ENCODE measurements at places on chromosomes 6 and 20.

- no peak for DNase-seq
These were observed 114.5 kb downstream of the RALGAPA2 start for GRCh38 chr20:20597966-20598365.

- DNase-seq, result no peak
These were observed 11.4 kb upstream of the PBOV1 start for GRCh38 chr6:138229663-138230179.

- no peak for DNase-seq
These were observed 44.9 kb downstream of the PRND start for GRCh38 chr20:4766631-4767030.

DNA sequence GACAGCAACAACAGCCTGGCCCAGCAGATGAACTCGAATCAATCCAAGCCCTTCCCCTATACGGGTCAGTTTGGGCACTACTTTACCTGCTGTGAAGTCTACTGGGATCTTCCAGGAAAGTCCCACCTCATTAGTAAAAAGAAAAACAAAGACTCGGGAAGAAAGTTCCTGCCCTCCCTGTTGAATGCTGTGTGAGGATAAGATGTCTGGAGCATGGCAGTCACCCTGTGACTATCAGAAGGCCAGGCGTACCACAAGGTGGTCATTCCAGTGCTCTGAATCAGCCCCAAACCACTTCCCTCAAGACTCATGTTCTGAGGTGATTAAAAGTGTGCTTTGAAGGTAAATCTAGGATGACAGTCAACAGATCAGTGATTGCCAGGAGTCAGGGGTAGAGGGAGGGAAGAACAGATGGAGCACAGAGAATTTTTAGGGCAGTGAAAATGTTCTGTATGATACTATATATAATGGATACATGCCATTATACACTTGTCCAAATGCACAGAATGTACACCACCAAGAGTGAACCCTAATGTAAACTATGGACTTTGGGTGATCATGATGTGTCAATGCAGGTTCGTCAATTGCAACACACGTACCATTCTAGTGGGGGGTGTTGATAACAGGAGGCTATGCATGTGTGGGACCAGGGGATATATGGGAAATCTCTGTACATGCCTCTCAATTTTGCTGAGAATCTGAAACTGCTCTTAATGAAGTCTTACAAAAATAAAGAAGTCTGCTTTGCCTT is 14.7 kb downstream of the FKBP1A start:
- DNase-seq, result peak; percentile 42

GRCh38 chr6:51885957-51886356 is 201.5 kb downstream of the PKHD1 start:
- no peak for DNase-seq

DNA sequence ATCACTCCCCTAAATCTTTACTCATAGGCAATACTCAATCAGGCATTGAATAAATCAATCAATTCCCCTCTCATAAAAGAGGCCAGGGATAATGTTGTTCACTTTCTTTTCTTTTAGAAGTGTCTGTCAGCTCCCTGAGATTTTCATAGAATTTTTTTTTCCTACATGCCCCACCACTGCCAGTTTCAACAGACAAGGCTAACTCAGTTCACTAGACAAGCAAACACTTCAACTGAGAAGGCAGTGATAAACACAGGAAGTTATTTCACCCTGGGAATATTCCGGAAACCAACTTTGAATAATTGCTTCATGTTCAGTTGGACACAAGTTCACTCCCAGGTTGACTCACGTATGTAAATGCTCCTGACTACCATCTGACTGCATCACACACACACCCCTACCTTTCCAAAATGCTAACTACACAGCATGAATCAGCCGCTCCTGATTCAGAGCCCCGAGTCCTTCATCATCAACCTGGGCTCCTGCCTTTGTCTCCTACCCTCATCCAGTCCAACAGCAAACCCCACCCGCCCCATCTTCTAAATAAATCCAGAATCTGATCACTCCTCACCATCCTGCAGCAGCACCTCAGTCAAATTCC is 143.9 kb downstream of the BCAS1 start:
- peak; percentile 57 for DNase-seq

DNA sequence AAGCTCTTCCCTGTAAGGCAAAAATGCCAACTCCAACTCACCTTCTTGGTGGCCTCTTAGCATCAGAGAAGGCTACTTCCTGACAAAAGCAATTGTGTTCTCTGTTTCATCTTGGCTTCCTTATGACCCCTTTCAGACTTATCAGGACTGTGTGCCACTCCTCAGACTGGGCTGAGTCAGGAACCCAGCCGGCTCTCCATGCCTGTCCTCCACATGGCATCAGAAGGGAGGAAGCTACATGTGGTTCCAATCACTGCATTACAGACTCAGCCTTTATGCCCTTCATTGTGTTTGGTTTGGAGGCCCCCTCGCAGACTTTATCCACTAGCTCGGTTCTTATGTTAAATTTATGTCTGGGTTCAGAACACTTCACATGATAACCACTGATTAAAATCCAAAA is 142.5 kb downstream of the SLC24A3 start:
- DNase-seq, result no peak

DNA sequence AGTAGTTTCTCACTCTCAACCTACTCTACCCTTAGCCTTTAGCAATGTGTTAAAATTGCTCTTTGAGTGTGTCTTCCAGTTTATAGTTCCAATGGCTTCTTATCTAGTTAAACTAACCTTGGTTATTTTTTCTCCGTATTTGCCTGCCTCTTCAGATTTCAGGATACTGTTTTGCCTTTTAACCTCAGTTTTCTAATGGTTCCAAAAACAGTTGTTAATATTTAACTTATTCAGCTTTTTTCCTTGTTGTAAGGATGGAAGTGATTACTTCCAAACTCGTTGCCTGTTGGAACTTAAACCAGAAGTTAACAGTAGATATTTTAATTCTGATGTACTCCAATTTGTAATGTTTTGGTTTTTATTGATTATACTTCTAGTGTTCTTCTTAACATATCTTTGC is 1574.9 kb downstream of the HACE1 start:
- no peak for DNase-seq

GRCh38 chr20:24100370-24101011 is 111.9 kb upstream of the GGTLC1 start:
- peak; percentile 64 for DNase-seq

DNA sequence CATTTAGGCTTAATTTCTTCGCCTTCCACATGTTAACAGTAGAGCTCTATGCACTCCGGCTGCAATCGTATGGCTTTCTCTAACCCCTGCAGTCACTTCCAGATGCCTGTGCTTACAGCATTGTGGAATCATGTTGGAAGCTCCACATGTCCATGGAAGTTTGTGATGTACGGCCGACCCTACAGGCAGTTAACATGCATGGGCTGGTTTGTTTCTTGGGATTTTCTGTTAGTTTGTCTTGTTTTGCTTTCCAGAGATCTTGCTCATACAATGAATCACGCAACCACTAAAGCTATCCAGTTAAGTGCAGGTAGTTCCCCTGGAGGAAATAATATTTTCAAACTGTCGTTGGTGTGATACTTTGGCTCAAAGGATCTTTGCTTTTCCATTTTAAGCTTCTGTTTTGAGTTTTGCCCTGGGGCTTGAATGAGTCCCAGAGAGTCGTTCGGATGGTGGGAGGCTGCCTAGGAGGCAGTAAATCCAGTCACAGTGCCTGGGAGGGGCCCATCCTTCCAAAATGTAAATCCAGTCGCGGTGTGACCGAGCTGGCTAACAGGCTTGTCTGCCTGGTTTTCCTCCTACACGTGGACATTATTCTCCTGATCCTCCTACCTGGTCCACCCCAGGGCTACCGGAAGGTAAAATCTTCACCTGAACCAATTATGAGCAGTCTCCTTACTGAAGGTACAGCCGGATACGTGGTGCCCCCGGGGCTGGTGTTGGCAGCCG is 225.9 kb downstream of the SMOC2 start:
- no peak for DNase-seq

DNA sequence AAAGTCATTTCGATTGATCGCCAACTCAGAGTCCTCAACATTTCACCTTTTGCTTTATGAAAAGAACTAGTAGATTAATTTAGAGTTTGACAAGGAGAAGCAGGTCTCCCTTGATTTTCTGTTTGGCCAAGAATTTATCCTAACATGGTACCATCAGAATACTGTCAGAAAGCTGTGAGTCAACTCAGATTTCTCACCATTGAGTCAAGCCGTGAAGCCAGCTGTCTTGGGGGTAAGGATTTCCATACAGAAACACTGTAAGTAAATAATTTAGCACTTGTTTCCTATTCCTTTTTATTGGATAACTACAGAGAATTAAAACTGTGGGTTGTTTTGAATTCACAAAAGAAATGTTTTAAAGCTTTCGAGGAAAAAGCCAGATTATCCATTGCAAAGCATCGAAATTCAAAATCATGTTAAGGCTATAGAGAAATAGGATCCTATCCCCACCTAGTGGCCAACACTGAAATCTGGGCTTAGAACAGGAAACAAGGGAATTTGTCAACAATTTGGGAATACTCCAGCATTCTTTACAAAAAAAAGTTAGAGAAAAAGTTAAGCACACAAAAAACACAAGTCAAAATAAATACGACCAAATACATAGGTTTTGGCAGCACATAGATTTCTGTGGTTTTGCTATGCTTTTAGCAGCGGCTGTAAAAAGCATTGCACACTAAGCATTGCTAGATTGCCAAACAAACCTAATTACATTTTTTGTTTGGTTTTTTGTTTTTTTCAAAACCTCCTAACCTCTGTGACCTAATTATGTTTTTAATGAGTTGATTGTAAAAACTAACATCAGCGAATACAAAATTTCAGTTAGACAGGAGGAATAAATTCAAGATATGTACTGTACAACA is 44.2 kb downstream of the COL11A2 start:
- DNase-seq, result no peak

- DNase-seq, result no peak
These were observed 180.0 kb upstream of the RREB1 start for GRCh38 chr6:6927521-6928361.

DNA sequence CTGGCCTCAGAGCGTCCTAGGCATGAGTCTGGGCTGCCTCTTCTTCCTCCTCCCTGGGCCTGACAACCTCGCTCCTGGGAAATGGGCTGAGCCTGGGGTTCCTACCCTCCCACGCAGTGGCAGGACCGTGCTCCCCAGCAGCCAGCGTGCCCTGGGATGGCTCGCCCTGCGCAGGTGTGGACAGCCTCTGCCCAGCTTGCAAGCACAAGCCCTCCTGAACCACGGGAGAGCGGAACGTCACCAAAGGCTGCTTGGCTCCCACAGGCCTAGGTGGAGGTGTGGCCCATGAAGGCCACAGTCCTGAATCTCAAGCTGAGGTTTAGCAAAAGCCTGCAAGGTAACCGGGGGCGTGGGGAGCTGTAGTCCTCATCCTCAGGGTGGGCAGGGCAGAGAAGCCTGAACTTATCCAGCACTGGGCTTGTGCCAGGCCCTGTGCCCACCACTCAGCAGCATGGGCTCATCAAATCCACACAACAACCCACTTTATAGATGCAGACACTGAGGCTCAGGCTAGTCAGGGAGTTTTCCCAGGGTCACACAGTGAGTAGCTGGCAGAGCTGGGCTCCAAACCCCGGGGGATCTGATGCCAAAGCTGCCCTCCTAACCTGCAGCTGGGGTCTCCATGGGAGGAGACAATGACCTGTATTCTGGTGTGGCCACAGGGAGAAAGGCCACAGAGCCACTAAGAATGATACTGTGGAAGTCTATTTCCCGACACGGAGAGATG is 25.3 kb downstream of the RBM38 start:
- DNase-seq, result no peak

DNA sequence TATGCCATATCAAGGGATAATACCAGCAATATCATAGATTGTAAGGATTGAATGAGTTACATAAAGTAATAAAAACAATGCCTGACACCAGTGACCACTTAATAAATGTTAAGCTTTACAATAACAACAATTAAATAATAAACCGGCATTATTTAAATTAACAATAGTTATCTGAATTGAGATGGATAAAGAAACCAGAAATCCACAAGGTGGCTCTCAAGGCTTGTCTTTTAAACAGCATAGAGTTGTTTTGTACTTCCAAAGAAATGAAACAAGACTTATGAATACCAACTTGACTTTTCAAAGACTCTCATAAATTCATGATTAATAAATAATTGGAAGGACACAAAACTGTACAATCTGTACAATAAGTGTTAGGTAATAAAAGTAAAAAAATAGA is 203.1 kb downstream of the ASCC3 start:
- DNase-seq, result no peak

- DNase-seq, result no peak
These were observed 76.3 kb upstream of the SIRPA start for GRCh38 chr20:1818895-1819294.

DNA sequence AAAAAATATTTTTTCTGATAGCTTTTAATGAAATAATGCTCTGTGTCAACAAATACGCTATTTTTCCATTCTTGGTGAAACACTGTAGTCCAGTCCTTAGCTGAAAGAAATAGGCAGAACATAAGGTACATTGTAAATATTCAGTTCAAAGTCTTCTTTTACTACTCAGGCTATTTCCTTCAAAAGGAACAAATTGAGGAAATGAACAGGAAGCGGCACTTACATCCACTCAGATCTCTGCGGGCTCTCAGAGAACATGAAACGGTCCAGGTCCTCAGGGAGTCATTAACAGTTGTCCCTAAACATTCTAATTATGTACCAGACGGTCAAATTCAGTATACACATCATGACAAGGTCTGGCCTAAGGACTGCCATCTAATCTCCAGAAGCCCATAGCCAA is 212.6 kb downstream of the KIF16B start:
- no peak for DNase-seq

DNA sequence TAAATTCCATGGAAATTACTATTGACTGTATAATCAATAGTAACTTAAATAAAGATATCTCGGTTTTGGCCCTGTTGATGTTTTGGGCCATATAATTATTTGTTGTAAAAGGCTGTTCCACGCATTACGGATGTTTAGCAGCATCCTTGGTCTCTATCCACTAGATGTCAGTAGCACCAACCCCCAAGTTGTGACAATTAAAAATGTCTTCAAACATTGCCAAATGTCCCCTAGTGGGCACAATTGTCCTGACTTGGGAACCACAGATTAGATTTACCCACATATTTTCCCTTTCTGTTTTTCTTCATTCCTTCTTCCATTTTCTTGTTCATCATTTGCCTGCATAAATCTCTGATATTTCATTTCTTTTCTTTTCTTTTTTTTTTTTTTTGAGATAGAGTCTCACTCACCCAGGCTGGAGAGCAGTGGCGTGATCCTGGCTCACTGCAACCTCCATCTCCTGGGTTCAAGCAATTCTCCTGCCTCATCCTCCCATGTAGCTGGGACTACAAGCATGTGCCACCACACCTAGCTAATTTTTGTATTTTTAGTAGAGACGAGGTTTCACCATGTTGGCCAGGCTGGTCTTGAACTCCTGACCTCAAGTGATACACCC is 13.6 kb upstream of the WFDC8 start:
- peak; percentile 39 for DNase-seq

DNA sequence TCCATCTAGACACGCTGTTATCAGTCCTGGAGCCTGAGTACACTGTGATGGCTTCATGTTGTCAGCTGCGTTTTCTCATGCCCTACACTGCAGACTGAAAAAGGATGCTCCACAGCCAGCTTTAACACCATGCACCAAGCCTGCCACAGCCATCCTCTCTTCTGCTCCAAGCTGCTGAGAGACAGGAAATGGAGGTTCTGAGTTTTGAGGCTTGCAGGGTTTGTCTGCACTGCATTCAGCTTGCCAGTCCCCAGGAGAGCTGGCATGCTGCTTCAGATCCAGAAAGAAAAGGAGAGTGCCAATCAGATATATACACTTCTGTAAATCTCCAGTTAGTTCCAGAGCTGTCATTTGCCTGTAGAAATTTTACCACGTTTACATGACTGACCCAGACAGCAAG is 550.7 kb upstream of the FLRT3 start:
- no peak for DNase-seq

- no peak for DNase-seq
These were observed 79.5 kb downstream of the CDH4 start for GRCh38 chr20:61331543-61331942.

GRCh38 chr20:14189794-14190402 is 147.5 kb downstream of the FLRT3 start:
- DNase-seq, result no peak

All from activated CD4-positive, alpha-beta T cell treated with anti-CD3 and anti-CD28 coated beads for 48 hours (primary cell).